Sigmoid colon (tissue), 7 donors: ENCODE measurements at places on chromosomes 16 and 17.

- DNase-seq, result no peak
Observed at GRCh38 chr17:41382394-41382793, 288 bp upstream of the KRT34 start.

- no peak for DNase-seq
Observed at GRCh38 chr17:68497885-68498319, 14.3 kb upstream of the PRKAR1A start.

- DNase-seq, result no peak
Observed at GRCh38 chr17:43880420-43880991, 26.8 kb downstream of the MPP2 start.

GRCh38 chr16:1081734-1082265 is 9.3 kb downstream of the SSTR5 start:
- no peak for DNase-seq

DNA sequence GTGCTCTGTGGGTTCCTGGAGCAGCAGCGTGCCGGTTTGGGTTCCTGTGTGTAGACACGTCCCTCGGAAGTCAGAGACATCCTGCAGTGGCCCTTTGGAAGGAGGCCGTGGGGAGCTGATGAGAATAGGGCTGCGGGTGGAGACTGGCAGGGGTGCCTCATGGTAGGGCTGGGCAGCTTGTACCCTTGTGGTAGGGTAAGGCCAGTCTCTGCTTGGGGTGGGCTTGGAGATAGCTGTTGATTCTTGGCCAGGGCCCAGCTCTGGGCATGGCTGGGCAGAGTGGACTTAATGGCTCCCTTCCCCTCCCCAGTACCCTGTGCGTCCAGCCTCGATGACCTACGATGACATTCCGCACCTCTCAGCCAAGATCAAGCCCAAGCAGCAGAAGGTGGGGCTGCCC is 10.6 kb downstream of the POLR3E start:
- DNase-seq, result peak; percentile 58

DNA sequence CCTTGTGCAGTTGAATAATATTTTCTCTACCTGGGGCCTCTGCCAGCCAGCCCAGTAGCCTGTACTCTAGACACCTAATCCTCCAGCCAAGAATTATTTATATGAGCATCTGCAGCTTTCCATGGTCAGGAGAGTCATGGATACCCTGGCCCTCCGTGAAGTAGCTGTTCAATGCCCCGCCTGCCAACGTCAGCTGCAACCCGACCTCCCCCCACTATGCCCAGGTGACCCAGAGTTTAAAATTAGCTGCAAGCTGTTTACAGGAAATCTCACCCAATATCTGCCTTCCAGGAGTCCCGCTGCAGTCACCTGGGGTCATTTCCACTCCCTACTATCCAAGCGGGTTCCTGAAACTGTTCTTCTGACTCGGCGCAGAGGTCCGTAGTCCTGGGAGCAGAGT is 12.3 kb downstream of the SDR42E2 start:
- no peak for DNase-seq

DNA sequence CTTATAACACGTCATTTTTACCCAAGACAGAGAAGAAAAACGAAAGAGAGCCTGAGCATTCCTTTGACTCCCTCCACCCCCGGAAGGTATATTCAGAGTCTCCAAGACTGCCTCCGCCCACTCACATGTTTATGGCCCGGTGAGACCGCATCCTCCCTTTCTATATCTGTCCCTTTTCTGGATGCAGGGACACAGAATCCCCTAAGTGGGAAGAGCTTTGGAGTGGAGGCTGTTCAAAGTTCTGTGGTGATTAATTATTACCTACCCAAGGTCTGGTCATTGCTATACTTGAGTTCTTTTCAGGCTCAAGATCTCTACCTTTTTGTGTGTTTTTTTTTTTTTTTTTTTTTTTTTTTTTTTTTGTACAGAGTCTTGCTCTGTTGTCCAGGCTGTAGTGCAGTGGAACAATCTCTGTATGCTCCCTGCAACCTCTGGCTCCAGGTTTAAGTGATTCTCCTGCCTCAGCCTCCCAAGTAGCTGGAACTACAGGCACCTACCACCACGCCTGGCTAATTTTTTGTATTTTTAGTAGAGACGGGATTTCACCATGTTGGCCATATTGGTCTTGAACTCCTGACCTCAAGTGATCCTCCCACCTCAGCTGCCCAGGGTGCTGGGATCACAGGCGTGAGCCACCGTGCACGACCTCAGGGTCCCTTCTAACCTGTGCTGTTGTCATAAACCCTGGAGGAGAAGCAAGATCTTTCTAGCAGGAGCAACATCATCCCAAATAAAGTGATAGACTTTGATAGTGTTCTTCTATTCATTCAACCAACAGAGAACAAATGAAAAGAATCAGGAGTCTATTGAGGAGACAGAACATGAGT is 407.1 kb downstream of the WWOX start:
- DNase-seq, result no peak

DNA sequence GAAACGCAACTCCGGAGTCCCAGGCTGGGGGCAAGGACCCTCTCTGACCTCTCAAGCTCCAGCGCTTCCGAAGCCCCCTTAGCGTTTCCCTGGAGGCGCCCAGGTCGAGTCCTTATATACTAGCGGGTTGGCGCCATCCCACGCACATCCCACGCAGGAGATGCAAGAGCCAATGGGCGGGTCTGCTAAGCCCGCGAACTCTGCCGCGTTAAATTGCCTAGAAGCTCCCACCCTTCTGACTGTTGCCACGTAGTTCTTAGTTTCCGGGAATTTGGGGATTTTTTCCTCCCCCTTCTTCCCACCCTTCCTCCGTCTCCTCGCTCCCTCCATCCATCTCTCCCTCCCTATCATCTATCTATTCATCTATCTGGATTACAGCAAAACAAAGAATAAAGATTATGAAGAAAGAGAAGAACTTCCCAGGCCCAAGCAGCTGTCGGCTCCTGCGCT is at the start of gene SLFN11:
SLFN11 (minus strand) TSS at position 88 of the 450 bp plus-strand sequence. CDS start 9,814 bp downstream, outside the sequence.
- peak; percentile 97 for DNase-seq

DNA sequence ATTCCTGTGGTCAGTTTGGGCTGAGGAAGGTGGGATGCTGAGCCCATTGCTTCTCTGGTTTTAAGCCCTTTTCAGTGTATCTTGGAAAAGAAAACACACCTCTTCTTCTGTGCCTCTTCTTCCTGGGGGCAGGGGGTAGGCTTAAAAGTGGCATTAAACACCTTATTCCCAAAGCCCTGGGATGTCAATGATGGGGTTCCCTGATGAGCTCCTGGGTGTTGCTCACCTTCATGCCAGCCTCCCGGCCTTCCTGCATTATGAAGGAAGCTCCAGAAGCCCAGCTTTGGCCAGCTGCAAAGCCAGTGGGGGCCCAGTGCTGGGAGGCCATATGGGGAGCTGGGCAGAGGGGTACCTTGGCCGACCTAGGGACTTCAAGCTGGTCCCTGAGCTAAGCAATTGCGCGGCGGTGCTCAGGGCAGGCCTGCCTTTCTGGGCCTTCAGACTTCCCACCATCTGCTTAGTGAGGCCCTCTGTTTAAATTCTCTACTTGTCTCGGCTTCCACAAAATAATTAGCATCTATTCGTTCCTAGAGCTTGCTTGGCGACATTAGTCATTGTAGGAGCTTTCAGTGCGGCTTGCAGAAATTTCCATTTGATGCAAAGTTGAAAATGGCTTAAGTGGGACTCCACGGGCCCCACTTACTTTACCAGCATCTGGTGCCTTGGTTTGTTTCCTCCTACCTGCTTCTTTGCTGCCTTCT is 121.7 kb upstream of the NLRP1 start:
- no peak for DNase-seq

- DNase-seq, result peak; percentile 74
Observed at GRCh38 chr17:50518384-50519023, 10.3 kb downstream of the MYCBPAP start.

- no peak for DNase-seq
Observed at GRCh38 chr16:51542981-51543815, 392.1 kb upstream of the SALL1 start.
